ENCODE measurements at places on chromosomes 2 and 18.

GRCh38 chr2:235723811-235724465 lies 230.1 kb downstream of the AGAP1 start:
- DNase-seq: no peak

- DNase-seq: peak; percentile 47
Observed at GRCh38 chr18:23228102-23229061, 93.1 kb downstream of the CABLES1 start.

DNA sequence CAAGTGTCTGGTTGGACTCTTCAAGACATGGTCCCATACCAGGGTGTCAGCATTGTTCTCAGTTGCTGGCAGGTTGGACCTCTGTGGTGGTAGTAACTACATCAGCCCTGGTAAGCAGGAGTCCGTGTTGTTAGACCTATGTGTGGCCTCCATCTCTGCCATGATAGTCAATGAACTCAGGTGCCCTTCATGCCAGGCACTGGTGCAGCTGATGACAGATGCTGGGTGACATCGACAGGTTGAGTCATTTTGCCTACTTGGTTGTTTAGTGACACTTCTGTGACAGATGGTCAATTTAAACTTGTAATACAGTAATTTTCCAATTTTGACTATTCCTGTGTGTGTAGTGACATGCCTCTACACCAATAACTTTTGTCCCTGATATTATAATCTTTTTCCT lies 189.7 kb downstream of the SP3 start:
- no peak for DNase-seq

DNA sequence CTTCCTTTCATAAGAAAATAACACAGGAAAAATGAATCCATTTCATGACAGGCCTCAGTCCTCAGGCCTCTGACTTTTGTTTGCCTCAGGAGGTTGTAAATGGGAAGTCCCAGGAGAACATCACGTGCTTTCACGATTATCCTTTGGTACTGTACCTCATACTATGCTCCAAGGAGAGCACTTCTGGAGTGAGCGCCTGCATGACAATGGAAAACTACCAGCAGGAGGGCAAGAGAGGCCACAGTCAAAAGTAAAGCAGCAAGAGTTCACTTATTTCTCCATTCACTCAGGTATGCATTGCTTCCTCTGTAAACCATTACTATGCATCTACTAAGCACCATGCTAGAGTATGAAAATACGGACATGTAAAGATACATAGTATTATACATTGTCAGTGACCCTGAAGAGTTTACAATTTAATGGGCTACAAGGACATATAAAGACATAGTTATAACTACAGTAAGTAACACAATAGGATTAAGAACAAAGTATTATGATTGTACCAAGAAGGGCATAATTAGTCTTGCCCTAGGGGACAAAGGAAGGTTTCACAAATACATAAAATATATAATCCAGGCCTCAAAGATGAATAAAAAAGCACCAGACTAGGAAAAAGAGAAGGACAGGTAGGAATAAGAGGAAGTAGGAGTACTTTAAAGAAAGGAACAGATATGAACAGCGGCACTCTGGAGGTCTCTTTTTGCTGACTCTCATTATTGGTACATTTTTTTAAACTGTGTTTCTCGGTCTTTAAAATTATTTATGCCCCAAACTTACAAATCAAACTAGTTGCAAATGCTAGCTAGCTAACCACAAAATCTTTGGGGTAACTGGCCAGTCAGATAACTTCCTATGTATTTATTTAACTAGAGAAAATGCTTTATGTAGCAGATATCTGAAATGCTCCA lies 806.7 kb downstream of the NRXN1 start:
- DNase-seq: no peak

DNA sequence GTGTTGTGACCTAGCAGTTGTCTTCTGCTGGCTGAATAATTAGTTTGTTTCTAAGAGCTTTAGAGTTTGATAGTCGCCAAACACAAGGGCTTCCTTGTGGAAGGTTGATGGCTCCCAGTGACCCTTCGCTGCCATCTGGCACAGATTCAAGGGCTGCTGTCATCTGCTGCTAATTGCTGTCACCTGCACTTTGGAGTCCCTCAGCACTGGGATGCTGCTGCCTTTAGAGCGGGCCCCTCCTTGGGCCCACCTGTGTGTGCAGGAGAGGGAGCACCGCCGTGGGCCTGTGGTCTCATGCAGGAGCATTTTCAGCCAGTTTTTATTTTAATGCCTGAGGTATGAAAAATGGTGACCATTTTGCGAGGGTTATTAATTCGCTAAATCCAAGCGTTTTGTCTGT lies 154.0 kb upstream of the NFATC1 start:
- no peak for DNase-seq

DNA sequence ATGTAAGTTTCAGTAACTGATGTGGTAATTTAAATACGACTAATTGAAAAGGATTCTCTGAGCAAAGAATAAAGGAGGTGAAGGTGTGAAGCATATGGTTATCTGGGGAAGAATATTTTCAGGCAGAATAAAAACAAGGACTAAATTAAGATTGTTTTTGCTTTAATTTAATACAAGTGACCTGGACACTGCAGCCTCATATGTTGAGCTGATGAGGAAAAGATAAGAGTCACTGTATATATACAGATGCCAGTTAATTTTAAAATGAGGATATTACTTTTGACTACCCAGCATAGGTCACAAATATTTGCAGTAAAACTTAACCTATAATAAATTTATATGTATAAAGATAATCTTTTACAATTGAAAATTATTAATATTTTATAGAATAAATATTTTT lies 47.8 kb upstream of the LRP1B start:
- DNase-seq: no peak

DNA sequence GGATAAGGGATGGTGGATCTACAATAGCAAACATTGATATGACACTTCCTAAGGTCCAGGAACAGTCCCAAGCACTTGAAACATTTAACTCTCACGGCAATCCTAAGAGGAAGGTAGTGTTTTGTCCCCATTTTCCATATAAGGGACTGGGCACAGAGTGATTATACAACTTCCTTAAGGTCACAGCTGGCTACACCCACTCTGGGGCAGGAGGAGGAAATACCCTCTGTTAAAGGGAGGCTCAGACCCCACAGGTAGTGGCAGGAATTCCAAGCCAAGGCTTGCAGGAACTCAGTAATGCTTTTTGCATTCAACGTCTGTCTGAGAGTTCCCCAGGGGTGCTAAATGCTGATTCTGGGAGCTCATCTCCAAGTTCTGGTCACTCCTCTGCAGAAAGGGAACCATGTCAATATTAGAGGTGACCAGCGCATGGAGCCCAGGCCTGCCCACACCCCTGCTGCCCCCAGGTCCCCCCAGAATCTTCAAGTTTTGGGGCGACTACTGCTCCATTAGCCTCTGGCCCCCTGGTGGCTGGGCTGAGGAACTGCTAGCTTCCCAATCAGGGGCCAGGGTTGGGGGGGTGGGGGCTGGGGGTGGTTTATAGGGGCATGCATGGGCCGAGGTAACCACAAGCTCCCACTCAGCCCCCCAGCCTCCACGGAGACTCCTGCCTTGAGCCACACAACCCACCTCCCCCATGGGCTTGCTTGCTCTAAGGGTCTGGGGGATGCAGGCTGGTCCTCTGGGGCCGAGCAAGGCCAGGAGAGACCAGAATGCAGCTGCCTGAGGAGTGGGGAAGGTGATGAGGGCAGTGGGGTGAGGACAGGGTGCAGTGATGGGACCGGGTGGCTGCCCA lies 11.1 kb downstream of the OBSL1 start:
- DNase-seq: peak; percentile 70

DNA sequence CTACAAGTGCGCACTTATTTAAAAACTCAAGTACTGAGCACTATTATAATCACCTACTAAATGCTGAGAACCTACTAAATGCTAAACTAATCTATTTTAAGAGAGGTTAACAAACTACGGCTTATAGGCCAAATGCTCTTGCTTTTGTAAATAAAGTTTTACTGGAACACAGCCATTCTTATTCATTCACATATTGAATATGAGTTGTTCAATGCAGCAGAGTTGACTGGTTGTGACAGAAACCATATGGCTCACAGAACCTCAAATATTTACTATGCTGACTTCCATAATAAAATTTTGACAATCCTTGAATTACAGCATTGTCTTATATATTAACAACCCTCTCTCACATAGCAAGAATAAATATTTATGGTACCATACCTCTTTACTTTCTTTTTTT lies 103.2 kb downstream of the ZNF521 start:
- DNase-seq: no peak

GRCh38 chr18:5294113-5294456 lies 1.4 kb downstream of the ZBTB14 start:
- no peak for DNase-seq

GRCh38 chr2:95346231-95346737 lies 49.1 kb downstream of the KCNIP3 start:
- DNase-seq: no peak

GRCh38 chr2:232464544-232464885 lies 8.6 kb downstream of the ALPI start:
- DNase-seq: no peak

- DNase-seq: no peak
Observed at GRCh38 chr2:12506846-12507245, 209.9 kb upstream of the TRIB2 start.

GRCh38 chr2:222864296-222864695 lies 3.5 kb downstream of the ACSL3 start:
- no peak for DNase-seq

- no peak for DNase-seq
Observed at GRCh38 chr2:204298404-204298803, 246.9 kb upstream of the PARD3B start.

DNA sequence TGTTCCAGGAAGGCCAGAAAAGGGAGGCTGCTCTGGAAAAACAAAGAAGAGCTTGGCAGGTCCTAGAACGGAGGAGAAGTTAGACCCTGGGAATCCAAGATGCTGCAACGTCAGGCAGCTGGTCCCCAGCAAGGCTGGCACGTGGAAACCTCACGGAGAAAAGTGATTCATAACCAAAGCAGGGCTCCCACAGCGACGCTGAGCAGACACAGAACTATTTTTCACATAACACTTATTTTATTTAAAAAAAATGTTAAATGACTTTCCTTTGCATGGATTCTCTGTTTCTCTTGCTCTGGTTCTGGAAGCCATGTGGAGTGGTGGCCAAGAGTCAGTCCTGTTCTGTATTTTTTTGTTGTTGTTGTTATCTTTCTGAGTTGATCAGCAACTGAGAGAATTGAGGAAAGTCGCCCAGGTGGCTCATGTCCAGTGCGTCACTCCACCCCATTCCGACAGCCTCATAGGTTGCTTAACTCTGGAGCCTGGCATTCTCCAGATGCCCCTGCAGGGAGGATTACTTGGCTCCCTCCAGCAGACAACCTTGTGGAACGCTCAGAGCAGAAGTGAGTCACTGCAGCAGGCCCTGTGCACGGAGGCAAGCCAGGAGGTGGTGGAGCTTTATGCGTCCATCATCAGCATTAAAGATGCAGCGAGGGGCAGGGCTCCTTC lies 229.9 kb upstream of the HDAC4 start:
- no peak for DNase-seq

GRCh38 chr18:1498216-1498615 lies 593.5 kb downstream of the ADCYAP1 start:
- no peak for DNase-seq

GRCh38 chr2:223846515-223846914 lies 9.1 kb upstream of the AP1S3 start:
- DNase-seq: no peak

GRCh38 chr2:168601741-168602140 lies 145.7 kb downstream of the CERS6 start:
- peak; percentile 35 for DNase-seq

DNA sequence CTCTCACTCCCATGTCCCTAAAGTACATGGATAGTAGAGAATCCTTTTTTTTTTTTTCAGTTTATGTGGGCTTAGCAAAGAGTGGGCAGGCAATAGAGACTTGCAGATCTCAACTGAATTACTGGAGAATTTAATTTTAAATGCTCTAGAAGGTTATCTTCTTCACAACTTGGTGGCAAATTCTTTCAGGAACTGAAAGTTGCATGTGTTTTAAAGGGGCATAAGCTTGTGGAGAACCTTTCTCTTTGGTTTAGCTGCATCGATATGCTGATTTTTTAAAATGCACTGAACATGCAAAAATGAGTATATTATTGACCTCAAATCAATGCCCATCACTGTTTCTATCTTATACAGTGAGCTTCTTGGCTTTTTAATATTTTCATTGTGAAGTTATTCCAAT lies 24.9 kb upstream of the GALNT3 start:
- no peak for DNase-seq

DNA sequence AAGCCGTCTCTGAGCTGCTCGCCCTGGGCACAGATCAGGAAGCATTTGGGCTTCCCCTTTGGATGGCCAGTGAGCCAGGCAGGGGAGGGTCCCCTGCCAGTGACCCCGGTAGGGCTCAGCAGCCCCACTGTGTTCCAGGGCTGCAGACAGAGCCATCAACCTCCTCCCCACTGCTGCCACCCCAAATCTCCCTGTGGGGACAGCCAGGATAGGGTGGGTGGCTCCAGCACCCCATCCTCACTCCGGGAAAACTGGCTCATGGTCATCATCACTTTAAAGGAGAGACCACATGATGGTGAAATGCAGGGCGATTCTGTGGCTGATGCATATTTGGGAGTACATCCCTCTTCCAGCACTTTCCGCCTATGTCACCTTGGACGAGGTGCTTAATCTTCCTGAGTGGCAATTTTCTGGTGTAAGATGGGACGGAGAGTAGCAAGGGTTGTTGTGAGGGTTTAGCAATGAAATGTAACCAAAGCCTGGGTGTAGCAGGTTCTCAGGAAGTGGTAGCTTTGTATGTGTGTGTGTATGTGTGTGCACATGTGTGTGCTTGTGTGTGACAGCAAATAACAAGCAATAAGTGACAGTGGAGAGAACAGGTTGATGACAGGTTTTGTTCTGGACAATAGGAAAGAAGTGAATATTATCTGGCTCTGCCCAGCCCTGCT lies 61.8 kb downstream of the ACAA2 start:
- DNase-seq: no peak

- no peak for DNase-seq
Observed at GRCh38 chr2:28590496-28591301, 94.8 kb downstream of the PLB1 start.

DNA sequence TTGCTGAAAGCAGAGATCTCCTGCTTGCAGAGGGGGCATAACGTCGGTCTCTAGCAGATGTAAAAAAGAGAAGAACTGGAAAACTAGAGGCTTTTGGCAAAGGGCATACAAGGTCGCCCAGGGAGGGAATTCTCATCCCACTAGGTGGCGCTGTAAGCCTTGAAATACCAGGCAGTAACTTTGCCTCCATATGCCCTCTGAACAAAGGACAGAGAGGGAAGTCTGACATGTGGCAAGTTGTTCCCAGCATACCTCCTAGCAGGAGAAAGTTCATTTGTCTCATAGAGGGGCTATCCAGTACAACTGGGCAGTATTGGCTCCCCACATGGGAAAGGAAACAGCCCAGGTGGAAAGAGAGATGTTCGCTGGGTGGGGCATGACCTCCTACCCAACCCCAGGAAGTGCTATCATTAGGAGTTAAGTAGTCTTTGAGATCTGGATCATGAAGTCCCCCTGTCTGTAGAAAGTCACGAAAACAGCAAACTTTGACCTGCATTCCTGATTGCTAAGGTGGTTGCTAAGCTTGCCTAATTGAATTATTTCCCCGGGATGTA lies 39.9 kb downstream of the STK17B start:
- DNase-seq: peak; percentile 37

DNA sequence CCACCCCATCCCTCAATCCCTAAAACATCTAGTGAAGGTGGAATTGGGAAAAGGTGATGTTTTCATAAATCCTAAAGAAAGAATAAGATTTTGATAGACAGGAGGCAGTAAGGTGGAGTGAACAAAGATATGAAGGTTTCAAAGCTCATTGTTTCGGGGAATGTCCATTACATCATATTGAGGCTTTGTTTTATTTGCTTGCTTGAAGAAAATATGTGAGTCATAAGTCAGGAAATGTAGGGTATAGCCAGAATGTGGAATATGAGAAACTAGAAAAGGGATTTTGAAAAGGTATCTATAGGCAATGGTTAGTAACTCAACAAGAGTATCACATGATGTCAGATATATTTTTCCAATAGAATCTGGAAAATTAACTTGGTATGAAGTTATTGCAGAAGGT lies 1178.5 kb upstream of the ACVR2A start:
- DNase-seq: no peak
